ENCODE measurements at places on chromosomes 12 and 14. TPM values are rescaled to one million over a fixed set of nuclear protein-coding genes. Genes with fewer than 3 reads are reported as not detected.

DNA sequence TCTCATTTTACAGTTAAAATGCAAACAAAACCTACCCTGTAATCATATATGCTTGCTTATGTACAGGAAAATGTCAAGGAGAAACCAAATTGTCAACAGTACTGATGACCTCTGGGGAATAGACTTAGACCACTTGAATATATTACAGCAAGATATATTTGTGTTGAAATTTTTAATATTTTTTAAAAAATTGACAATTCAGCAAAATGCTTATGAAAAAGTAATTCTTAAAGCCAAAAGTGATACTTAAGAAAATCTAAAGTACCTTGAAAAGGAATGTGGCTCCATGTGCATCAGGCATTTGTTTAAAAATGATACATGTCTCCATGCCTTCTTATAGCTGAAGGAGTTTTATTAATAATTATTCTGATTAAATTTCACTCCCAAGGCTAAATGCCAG lies 49.2 kb downstream of the PTPN21 start:
- no peak for DNase-seq

FGF23 gene
- total RNA-seq = not detected

DNA sequence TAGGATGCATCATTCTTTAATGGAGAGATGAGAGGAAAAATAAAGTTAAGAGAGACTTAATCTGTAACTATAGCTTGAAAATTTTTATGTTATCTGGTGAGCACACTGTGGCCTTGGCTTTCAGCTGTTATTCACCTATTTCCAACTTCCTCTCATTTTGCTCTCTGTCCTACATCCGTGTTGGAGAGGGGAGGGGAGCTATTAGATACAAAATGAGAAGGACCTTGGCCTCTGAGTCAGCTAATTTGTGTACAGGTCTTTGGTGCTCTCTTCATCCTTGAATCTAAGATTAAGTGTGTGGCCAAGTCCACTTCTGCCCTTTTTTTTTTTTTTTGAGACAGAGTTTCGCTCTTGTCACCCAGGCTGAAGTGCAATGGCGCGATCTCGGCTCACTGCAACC lies 887 bp upstream of the APOBEC1 start:
- DNase-seq = no peak

- no peak for DNase-seq
Observed at GRCh38 chr14:76117789-76118484, 33.8 kb upstream of the GPATCH2L start.

DNA sequence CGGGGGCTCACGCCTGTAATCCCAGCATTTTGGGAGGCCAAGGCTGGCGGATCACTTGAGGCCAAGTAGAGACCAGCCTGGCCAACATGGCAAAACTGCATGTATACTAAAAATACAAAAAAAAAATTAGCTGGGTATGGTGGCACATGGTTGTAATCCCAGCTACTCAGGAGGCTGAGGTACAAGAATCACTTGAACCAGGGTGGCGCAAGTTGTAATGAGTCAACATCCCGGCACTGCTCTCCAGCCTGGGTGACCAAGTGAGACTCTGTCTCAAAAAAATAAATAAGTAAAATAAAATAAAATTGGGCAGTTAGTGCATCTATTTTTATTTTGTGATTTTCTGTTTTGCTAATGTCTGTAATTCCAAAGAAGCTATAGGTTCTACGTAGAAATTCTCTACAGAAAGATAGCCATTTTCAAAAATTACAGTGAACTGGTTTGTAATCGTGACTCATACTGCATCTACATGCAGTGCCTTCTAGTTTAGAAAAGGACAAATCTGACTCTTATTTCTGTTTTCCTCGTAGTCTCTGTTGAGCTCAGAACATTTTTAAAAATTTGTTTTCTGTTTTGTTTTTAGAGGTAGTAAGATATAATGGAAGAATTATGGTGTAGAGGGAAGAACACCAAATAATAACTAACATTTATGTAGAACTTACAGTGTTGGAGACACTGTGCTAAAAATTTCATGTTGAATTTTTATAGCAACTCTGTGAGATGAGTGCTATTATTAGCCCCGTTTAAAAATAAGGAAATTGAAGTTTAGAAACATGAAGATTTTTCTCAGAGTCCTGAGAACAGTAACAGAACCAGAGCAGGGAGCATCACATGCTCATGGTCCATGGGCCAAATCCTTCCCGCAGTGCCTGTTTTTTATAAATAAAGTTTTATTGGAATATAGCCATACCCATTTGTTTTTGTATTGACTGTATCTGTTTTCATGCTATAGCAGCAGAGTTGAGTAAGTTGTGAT lies 201.2 kb downstream of the SYNE2 start:
- DNase-seq = no peak

GRCh38 chr14:75800792-75801191 lies 139.7 kb downstream of the TTLL5 start:
- DNase-seq = no peak

GRCh38 chr12:131816495-131816894 lies 11.7 kb upstream of the MMP17 start:
- DNase-seq = no peak

DNA sequence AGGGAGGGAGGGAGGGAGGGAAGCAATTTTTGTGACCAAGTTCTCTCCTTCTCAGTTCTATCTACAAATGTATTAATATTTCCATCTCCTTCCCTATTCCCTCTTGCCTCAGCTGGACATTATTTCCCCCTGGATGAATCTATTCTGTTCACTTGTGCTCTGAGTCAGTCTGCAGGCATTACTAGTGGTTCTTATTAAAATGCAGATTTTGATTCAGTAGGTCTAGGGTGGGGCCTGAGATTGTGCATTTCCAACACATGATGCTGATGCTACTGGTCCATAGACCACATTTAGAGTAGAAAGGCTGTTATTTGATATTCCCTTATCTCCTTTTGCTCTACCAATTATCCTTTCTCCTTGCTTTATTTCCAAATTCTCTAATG lies 40.1 kb upstream of the YAF2 start:
- DNase-seq = no peak

- no peak for DNase-seq
Observed at GRCh38 chr12:45439039-45439438, 223.1 kb downstream of the ANO6 start.

- DNase-seq = no peak
Observed at GRCh38 chr12:57368349-57369095, 62.3 kb downstream of the R3HDM2 start.

SLC22A17 gene
- total RNA-seq = 10.7 TPM

GRCh38 chr14:106080922-106081321 lies 554.5 kb downstream of the TMEM121 start:
- no peak for DNase-seq

DNA sequence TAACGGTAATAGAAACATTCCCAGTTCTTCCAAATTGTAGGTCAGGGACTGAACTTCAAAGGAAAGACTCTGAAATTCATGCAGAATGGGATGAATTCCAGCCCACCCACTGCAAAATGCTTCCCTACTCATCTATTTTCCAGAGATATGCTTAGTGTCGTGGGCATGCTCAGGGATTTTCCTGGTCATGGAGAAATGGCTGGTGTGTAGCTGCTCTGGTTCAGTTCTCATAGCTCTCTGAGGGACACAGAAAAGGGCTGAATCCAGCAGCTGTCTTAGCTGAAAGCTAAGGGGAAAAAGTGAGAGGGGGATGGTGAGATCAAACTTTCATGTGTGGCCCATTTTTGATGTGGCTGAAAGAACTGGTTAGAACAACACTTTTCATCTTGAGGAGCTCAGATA lies 72.9 kb upstream of the KRAS start:
- no peak for DNase-seq

GRCh38 chr12:56565510-56566101 lies 44.0 kb downstream of the RBMS2 start:
- DNase-seq = peak; percentile 82
